Activated CD4-positive, alpha-beta T cell treated with anti-CD3 and anti-CD28 coated beads, Interleukin-10, Interleukin-2, amounts not matched to agents 100 ng/mL and 50 ng/mL, durations not matched to agents 16 hours and 8 hours (primary cell): ENCODE measurements at places on chromosomes 13 and 19.
A peak's percentile ranks its signal among the peaks of the same experiment; 100 is the strongest.

DNA sequence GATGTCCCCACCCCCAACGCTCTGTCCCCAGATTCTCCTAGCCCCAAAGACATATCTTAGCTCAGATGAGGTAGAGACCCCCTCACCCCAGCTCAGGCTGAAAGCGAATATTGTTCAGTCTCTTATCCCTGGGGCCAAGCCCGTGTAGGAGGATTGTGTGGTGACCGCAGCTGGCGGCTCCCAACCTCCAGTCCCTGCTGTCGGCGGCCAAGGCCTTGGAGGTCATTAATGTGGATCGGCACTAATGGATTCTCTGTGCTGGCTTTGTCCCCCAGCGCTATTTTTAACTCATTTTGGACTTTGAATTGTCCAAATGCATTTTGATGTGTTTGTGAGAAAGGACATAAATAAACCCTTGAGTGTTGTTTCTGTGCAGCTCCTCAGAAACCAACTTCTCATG is 124.2 kb downstream of the UQCRFS1 start:
- no peak for DNase-seq

GRCh38 chr19:3075605-3076431 is 13.5 kb upstream of the TLE5 start:
- peak; percentile 72 for DNase-seq

GRCh38 chr13:38821770-38822551 is 135.1 kb downstream of the FREM2 start:
- no peak for DNase-seq

DNA sequence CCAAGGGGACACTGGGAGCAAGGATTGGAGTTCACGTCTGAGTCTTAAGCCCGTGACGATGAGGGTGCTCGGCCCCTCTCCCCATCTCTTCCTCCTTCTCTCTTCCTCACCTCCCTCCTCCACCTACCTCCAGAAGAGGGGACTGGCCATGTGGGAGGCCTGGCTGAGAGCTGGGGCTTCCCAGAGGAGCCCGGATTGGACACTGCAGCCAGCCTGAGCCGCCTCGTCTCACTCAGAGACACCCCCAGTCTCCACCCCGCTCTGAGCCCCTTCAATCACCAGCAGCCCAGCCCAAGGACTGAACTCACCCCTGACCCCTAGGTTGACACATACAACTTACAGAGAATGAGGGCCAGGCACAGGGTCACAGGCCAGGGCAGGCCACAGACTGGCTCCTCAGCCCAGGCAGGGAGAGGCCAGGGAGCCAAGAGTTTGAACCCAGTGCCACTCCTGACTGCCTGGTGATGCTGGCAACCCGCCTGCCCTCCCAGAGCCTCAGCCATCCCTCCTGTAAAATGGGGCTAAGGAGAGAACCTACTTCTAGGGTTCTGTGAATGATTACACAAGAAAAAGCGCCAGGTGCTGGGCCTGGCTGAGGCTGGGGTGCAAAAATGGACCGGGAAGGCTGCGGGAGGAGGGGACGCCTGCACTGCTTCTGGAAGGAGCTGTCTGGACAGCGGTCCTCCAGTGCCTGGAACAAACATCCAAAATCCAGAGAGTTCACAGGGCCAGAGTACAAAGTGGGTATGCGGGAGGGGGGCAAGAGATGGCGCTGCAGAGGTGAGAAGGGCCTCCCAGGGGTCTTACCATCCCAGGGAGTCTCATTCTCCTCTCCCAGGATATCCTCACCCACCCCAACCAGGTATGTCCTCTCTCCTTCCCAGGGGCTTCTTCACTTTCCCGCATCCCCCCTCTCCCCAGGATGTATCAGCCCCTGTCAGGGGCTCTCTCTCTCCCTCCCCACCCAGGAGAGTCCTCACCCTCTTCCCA is 1.1 kb downstream of the CD79A start:
- no peak for DNase-seq

GRCh38 chr19:13987101-13987890 is 18.8 kb downstream of the RFX1 start:
- DNase-seq: no peak

- DNase-seq: peak; percentile 76
These were observed at the start of gene CEACAM21 for GRCh38 chr19:41575998-41576397. TSS of gene CEACAM21 (plus strand) at chr19:41576166. CDS start at chr19:41576275, 109 bp downstream.

- DNase-seq: no peak
These were observed 44.6 kb downstream of the SMAD9 start for GRCh38 chr13:36875431-36875830.

- DNase-seq: no peak
These were observed 31.4 kb downstream of the NFIX start for GRCh38 chr19:13026462-13027370.

- no peak for DNase-seq
These were observed 69.6 kb upstream of the RNF113B start for GRCh38 chr13:98246538-98247172.

DNA sequence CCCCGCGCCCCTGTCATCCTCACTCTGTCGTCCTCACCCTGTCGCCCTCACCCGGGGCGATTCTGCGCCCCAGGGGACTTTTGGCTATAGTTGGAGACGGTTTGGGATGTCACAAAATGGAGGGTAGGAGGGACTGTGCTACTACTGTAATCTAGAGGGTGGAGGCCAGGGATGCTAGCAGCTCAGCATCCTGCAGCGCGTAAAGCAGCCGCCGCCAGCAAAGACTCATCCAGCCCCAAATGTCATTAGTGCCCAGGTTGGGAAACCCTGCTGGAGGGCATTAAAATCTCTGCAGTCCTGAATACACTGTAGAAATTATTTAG is 362 bp downstream of the ZNF557 start:
- DNase-seq: no peak

DNA sequence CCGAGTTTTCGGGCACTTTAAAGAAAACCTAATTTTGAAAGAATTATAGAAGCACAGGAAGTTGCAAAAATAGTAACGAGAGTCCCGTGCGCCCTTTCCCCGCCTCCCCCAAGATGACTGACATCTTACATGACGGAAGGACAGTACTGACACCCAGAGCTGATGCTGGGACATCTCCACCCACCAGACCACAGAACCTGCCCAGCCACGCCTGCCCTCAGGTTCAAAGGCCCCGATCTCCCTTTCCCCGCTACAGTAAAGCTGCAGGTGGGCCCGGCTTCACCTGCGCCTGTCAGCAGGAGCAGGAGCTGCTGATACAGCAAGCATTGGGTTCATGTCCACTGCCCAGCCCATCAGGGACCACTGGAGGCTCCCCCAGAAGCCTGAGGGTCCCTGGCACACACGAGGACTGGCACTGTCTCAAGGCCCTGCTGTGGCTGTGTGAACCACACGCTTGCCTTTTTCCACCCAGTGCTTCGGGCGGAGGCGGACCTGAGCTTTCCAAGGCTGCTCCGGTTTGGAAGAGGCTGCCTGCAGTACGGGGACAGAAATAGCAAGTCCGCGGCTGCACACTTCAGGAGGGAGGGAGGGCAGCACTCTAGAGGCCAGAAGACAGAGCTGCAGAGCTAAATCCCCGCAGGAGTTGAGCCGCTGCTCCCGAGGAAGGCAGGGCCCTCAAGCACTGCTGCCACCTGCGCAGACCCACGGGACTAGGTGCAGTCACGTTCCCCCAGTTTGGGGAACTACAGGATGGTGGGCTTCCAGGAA is 8.7 kb downstream of the MAP2K2 start:
- DNase-seq: peak; percentile 70
